Adrenal gland (tissue), 19 donors: ENCODE measurements at places on chromosomes 12 and 14.

DNA sequence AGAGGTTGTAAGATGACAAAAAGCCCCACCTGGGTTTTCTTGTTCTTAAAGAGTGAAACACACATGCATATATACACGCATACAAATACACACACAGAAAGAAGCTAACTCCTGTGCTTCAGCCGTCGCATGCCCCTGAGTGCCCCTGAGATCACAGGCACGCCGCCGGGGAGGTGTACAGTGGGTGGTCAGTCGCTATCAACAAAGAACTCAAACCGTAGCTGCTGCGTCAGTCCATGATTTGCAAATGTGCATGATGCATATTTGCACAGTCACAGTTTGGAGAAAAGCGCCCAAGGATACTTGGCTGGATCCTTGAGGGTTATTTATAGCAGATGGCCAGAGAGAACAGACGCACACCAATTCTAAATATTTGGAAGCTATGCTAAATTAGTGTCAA, 206.9 kb downstream of the TMEM132D start:
- no peak overlapping the region for H3K27ac ChIP-seq
- no peaks in the 10 kb centered on the region for H3K36me3 ChIP-seq
- H3K4me3 ChIP-seq, result no peak overlapping the region

GRCh38 chr14:105388110-105388951, 10.0 kb upstream of the TEX22 start:
- DNase-seq, result no peak
- H3K27me3 ChIP-seq, result no peaks in the 10 kb centered on the region
- peaks cover 27% of the 10 kb centered on the region for H3K36me3 ChIP-seq
- peak overlapping the region; percentile 22 for H3K27ac ChIP-seq

DNA sequence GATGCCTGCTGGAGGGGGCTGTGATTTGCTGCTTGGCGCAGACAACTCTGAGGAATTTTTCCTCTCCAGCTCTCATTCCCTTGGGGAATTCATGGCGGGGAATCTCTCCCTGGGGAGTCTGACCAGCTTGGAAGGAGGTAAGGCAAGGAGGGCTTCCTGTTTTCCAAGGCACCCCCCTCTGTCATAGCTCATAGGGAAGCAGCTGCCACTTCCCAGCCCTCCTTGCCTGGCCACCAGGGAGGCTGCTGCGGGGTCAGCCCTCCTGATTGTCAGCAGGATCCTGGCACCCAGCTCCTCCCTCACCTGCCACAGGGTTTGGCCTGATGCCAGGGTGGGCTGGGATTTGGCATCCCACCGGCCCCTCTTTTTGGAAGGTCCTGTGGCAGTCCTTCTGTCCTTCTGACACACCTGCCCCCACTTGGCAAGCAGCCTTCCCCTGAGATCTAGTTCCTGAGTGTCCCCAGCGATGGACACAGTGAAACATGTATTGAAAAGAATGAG, 74.9 kb downstream of the TSPAN9 start:
- no peaks in the 10 kb centered on the region for H3K36me3 ChIP-seq
- H3K4me3 ChIP-seq, result no peak overlapping the region
- no peak overlapping the region for H3K27ac ChIP-seq
- no peaks in the 10 kb centered on the region for H3K4me1 ChIP-seq
- H3K27me3 ChIP-seq, result no peaks in the 10 kb centered on the region

- H3K27me3 ChIP-seq, result no peaks in the 10 kb centered on the region
- H3K27ac ChIP-seq, result peak overlapping the region; percentile 19
- H3K36me3 ChIP-seq, result no peaks in the 10 kb centered on the region
- DNase-seq, result peak; percentile 96
- H3K4me3 ChIP-seq, result no peak overlapping the region
Measured at GRCh38 chr14:50045039-50045711, 71.2 kb downstream of the VCPKMT start.

DNA sequence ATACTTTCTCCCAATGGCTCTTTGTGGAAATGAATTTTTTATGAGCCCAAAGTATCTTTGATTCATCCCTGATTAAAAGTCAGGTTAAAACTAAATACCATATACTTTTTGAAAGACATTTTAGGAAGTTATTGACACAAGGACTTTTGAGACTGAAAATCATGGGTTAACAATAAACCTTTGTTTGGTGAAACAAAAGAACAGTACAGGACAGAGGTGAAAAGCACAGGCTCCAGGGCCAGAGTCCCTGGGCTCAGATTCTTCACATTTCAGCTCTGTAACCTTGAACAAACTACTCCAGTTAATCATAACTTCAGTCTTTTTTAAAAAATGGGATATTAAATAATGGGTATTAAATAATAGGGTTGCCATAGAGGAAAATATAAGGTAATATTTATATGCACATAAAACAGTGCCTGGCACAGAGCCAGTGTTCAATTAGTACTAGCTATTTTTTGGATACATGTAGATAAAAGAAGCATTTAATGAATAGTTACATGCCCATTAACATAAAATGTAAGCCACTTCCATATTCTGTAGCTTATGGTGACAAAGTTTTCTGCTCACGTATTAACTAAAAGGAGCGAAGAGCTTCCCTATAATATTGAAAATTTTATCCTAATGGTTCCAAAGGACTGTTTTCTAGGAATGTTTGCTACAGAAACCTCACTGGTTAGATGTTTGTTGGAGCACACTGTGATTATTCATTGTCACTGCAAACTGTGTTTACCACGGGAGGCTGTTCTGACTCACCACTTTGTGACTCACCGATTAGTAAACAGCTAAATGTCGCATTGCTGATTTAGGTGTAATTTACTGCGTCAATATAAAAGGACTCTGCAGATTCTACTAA, 255.4 kb downstream of the DAD1 start:
- no peaks in the 10 kb centered on the region for H3K27me3 ChIP-seq
- peaks cover 16% of the 10 kb centered on the region for H3K4me1 ChIP-seq
- H3K36me3 ChIP-seq, result no peaks in the 10 kb centered on the region
- no peak overlapping the region for H3K4me3 ChIP-seq
- no peak overlapping the region for H3K27ac ChIP-seq

DNA sequence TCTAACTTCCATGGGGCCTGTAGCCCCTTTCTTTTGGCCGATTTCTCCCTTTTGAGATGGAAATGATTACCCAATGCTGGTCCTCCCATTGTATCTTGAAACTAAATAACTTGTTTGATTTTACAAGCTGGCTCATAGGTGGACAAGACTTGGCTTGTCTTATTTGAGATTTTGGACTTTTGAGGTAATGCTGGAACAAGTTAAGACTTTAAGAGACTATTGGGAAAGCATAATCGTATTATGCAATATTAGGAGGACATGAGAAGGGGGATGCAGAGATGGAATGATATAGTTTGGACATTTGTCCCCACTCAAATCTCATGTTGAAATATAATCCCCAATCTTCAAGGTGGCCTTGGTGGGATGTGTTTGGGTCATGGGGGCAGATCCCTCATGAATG, 49.2 kb upstream of the LYZ start:
- H3K4me3 ChIP-seq, result no peak overlapping the region
- H3K27me3 ChIP-seq, result no peaks in the 10 kb centered on the region
- no peaks in the 10 kb centered on the region for H3K36me3 ChIP-seq
- no peaks in the 10 kb centered on the region for H3K4me1 ChIP-seq
- DNase-seq, result no peak

- H3K4me3 ChIP-seq, result no peak overlapping the region
- no peak for DNase-seq
- H3K4me1 ChIP-seq, result no peaks in the 10 kb centered on the region
- H3K27ac ChIP-seq, result no peak overlapping the region
Measured at GRCh38 chr12:94952325-94952724, 51.2 kb downstream of the NDUFA12 start.

GRCh38 chr14:106120101-106120500, 593.7 kb downstream of the TMEM121 start:
- H3K4me3 ChIP-seq, result no peak overlapping the region
- no peaks in the 10 kb centered on the region for H3K4me1 ChIP-seq
- no peak overlapping the region for H3K27ac ChIP-seq
- no peak for DNase-seq
- H3K27me3 ChIP-seq, result peaks cover 5% of the 10 kb centered on the region
- H3K36me3 ChIP-seq, result no peaks in the 10 kb centered on the region

DNA sequence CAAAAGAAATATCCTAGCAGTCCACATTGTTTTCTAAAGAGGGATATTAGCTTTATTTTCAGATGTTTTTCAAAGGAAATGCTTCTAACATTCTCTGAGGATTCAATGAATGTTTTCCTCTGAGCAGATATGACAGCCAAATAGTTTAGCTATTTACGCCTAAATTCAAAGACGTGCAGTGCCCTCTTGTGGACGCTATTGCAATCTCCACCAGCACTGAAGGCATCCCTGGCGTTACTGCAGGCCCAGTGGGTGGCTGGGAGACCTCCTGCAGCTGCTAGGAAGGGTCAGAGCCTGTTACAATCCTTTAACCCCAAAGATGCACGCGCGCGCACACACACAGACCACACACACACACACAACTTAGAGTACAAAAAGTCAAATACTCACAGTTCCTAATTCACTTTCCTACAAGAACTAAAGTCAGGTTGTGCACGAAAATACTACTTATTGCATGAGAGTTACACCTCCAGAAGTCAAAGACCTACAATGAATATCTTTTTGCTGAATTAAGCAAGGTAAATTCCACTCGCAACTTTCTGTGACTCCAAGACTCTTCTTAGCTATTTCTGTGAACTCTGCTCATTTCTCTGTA, 589.3 kb upstream of the TMEM132C start:
- H3K4me3 ChIP-seq, result no peak overlapping the region
- no peaks in the 10 kb centered on the region for H3K27me3 ChIP-seq
- H3K27ac ChIP-seq, result no peak overlapping the region
- no peaks in the 10 kb centered on the region for H3K4me1 ChIP-seq
- peak; percentile 80 for DNase-seq

DNA sequence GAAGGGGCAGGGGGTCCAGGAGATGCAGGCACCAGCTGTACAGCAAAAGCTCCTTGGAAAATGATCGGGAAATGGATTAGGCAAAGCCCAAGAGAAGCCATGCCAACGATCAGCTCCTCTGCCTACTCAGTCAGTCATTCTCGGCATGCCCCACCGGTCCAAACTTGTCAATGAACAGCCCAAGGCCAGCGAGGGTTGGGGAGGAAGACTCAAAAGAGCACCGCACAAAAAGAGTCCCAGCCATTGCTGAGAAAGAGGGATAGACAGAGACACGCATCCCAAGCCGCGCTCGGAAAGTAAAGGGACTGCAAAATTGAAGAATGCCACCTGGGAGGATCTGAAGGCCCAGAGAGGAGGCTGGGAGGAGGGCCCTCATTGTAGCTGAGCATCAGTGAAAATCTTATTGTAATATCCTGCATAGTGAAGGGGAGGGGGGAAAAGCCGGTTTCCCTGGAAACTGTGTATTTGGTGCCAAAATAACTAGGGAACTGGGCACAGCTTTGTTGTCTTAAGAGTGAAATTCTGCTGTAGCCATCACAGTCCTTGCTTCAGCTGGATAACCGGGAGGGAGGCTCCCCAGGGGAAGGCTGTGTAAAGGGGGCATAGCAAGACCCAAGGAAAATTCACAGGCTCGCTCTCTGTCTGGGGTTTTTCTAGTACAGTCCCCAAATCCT, 4.7 kb downstream of the KDM2B start:
- no peaks in the 10 kb centered on the region for H3K36me3 ChIP-seq
- no peak overlapping the region for H3K4me3 ChIP-seq
- H3K27me3 ChIP-seq, result no peaks in the 10 kb centered on the region

- no peak for DNase-seq
- no peaks in the 10 kb centered on the region for H3K27me3 ChIP-seq
- H3K4me3 ChIP-seq, result no peak overlapping the region
- H3K36me3 ChIP-seq, result no peaks in the 10 kb centered on the region
- peaks cover 25% of the 10 kb centered on the region for H3K4me1 ChIP-seq
Measured at GRCh38 chr12:49809906-49810389, 18.3 kb downstream of the NCKAP5L start.

- H3K27ac ChIP-seq, result peak within 1 kb of the TSS; percentile 94
- peak; percentile 95 for DNase-seq
- H3K4me1 ChIP-seq, result peaks cover 22% of the 10 kb centered on the region
- H3K27me3 ChIP-seq, result no peaks in the 10 kb centered on the region
- peak within 1 kb of the TSS; percentile 83 for H3K4me3 ChIP-seq
Measured at GRCh38 chr12:59595883-59596540, at the start of gene SLC16A7. Gene SLC16A7 (plus strand): TSS chr12:59596029. CDS start chr12:59704802, 108,773 bp downstream.

- no peaks in the 10 kb centered on the region for H3K4me1 ChIP-seq
- no peaks in the 10 kb centered on the region for H3K36me3 ChIP-seq
- no peak overlapping the region for H3K27ac ChIP-seq
- DNase-seq, result no peak
- H3K4me3 ChIP-seq, result no peak overlapping the region
Measured at GRCh38 chr12:115450710-115451109, 766.7 kb upstream of the TBX3 start.

DNA sequence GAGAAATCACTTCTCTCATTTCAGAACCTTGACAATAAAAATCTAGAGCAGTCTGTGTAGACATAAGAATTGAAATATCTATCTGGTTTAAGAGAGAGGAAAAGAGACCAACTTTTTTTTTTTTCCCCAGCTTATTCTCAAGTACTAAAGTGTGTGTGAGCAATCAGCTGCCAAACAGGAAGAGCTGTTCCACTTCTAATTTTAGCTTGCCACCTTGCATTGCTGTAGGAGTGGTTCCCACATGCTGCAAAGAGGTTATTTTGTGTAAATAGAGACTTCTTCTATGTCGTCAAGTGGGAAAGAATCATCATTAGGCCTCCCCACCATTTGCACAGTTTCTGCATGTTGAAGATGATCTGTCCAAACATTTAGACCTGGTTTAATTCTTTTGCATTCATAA, 142.6 kb downstream of the NPAS3 start:
- no peaks in the 10 kb centered on the region for H3K4me1 ChIP-seq
- DNase-seq, result no peak
- no peak overlapping the region for H3K27ac ChIP-seq

GRCh38 chr12:29427964-29428363, 47.0 kb upstream of the ERGIC2 start:
- H3K36me3 ChIP-seq, result no peaks in the 10 kb centered on the region
- H3K4me1 ChIP-seq, result peaks cover 3% of the 10 kb centered on the region
- DNase-seq, result no peak
- no peak overlapping the region for H3K4me3 ChIP-seq

DNA sequence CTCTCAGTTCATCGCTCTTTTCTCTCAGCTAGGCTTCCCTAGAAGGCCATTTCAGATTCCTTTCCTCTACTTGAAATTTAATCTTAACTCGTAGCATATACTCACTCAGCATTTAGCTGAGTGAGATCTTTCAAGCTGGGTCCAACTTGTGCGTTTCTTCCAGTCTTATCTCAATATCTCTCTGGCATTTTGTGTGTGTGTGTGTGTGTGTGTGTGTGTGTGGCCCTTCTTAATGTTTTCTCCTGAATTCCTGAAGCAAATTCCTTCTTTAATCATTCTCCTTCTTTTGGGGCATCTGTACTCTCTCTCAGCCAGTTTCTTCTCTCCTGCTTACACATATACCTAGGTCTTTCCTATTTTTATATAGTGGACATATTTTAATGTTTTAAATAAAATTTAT, 129.1 kb downstream of the KITLG start:
- no peak overlapping the region for H3K27ac ChIP-seq
- H3K4me3 ChIP-seq, result no peak overlapping the region
- no peak for DNase-seq
- H3K36me3 ChIP-seq, result no peaks in the 10 kb centered on the region

GRCh38 chr14:44866770-44867169, 95.0 kb downstream of the KLHL28 start:
- H3K4me3 ChIP-seq, result no peak overlapping the region
- H3K36me3 ChIP-seq, result no peaks in the 10 kb centered on the region
- no peaks in the 10 kb centered on the region for H3K27me3 ChIP-seq

- no peak for DNase-seq
- no peak overlapping the region for H3K27ac ChIP-seq
- no peaks in the 10 kb centered on the region for H3K27me3 ChIP-seq
- H3K36me3 ChIP-seq, result no peaks in the 10 kb centered on the region
- H3K4me3 ChIP-seq, result no peak overlapping the region
Measured at GRCh38 chr12:70831543-70831942, 89.0 kb downstream of the PTPRR start.
